ENCODE measurements at places on chromosomes 2 and 18.

- no peaks in the 10 kb centered on the region for H3K36me3 ChIP-seq
- H3K27ac ChIP-seq = no peak overlapping the region
- DNase-seq = peak; percentile 77
- H3K4me3 ChIP-seq = peak overlapping the region; percentile 94
- peaks cover 13% of the 10 kb centered on the region for H3K4me1 ChIP-seq
Measured at GRCh38 chr2:12717191-12718014, 667 bp downstream of the TRIB2 start.

DNA sequence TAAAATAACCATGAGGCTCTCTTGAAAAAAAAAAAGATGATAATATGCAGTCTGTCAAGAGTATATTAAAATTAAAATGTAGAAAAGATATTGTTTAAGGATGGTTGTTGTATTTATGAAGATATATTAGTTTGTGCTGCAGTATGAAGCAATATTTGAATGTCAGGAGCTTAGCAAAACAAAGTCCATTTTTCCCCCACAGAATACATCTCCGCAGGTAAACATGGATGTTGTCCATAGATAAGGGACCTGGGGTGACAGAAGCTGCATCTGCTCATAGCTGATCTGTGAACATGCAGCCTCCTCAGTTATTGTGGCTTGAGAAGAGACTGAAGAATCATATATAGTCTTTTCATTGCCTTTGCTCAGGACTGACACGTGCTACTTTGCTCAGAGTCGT, 366.1 kb upstream of the MMADHC start:
- no peaks in the 10 kb centered on the region for H3K4me1 ChIP-seq
- H3K36me3 ChIP-seq = no peaks in the 10 kb centered on the region
- H3K27ac ChIP-seq = no peak overlapping the region
- no peaks in the 10 kb centered on the region for H3K27me3 ChIP-seq
- H3K4me3 ChIP-seq = no peak overlapping the region
- DNase-seq = no peak

GRCh38 chr2:218298314-218298875, 6.1 kb upstream of the TMBIM1 start:
- no peak for DNase-seq
- H3K36me3 ChIP-seq = no peaks in the 10 kb centered on the region
- no peak overlapping the region for H3K27ac ChIP-seq

DNA sequence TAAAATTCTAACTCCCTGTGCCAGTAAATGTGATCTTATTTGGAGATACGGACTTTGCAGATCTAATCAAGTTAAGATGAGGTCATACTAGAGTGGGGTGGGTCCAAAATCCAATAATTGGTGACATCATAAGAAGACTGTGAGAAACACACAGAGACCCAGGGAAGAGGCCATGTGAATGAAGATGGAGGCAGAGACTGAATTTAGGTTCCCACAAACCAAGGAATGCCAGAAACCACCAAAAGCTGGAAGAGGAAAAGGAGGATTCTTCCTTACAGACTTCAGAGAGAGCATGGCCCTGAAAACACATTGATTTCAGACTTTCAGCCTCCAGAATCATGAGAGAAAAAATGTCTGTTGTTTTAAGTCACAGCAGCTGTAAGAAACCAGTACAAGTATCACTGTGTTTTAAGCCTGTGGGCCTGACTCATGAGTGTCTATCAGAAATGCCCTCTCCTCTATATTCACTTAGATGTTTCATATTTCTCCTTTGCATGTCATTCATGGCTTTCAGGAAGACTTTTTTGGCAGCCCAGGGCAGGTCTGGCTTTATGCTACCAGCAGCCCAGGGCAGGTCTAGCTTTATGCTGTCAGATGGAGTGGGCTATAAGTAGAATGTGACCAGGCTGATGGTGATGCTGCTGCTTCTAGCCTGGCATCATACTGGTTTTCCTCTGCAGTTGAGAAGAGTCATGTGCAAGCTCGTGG, 100.0 kb downstream of the SPOPL start:
- no peaks in the 10 kb centered on the region for H3K4me1 ChIP-seq
- peak overlapping the region; percentile 31 for H3K27ac ChIP-seq
- H3K4me3 ChIP-seq = no peak overlapping the region
- no peaks in the 10 kb centered on the region for H3K36me3 ChIP-seq

GRCh38 chr18:63850020-63850419, 37.5 kb upstream of the SERPINB2 start:
- no peaks in the 10 kb centered on the region for H3K4me1 ChIP-seq
- H3K36me3 ChIP-seq = no peaks in the 10 kb centered on the region
- no peak overlapping the region for H3K27ac ChIP-seq
- H3K27me3 ChIP-seq = no peaks in the 10 kb centered on the region

GRCh38 chr2:187215532-187216240, 232.4 kb downstream of the CALCRL start:
- H3K27ac ChIP-seq = peak overlapping the region; percentile 29
- no peaks in the 10 kb centered on the region for H3K36me3 ChIP-seq
- peak; percentile 25 for DNase-seq
- H3K27me3 ChIP-seq = no peaks in the 10 kb centered on the region
- H3K4me3 ChIP-seq = no peak overlapping the region

GRCh38 chr2:227577555-227577954, 21.1 kb upstream of the SCYGR2 start:
- H3K27me3 ChIP-seq = no peaks in the 10 kb centered on the region
- H3K36me3 ChIP-seq = no peaks in the 10 kb centered on the region
- H3K27ac ChIP-seq = no peak overlapping the region
- no peak overlapping the region for H3K4me3 ChIP-seq
- no peaks in the 10 kb centered on the region for H3K4me1 ChIP-seq
- no peak for DNase-seq

GRCh38 chr2:229287823-229288222, 16.7 kb upstream of the PID1 start:
- no peaks in the 10 kb centered on the region for H3K4me1 ChIP-seq
- H3K36me3 ChIP-seq = no peaks in the 10 kb centered on the region
- H3K4me3 ChIP-seq = no peak overlapping the region
- no peak for DNase-seq
- no peaks in the 10 kb centered on the region for H3K27me3 ChIP-seq
- no peak overlapping the region for H3K27ac ChIP-seq

GRCh38 chr2:109229094-109229675, 100.2 kb downstream of the SH3RF3 start:
- no peak overlapping the region for H3K4me3 ChIP-seq
- no peak for DNase-seq
- H3K4me1 ChIP-seq = peaks cover 4% of the 10 kb centered on the region

DNA sequence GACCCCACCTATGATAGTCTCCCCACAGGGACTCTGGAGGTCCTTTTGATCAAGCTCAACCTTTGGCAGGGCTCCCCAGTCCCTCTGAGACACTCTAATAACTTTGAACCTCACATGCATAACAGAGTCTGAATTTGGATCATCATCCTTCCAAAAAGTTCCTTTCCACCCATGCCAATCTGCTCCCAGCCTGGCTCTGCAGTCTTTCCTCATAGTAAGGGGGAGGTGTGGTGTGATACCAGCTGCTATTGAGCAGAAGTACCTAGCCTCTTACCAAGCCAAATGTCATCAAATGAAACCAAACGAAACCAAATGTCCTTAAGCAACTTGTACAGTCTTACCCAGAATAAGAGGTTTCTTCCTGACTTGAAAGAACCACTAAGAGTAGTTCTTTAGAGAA, 36.5 kb downstream of the DTNA start:
- no peak overlapping the region for H3K4me3 ChIP-seq
- no peaks in the 10 kb centered on the region for H3K4me1 ChIP-seq
- H3K27me3 ChIP-seq = no peaks in the 10 kb centered on the region
- no peak for DNase-seq
- no peak overlapping the region for H3K27ac ChIP-seq

DNA sequence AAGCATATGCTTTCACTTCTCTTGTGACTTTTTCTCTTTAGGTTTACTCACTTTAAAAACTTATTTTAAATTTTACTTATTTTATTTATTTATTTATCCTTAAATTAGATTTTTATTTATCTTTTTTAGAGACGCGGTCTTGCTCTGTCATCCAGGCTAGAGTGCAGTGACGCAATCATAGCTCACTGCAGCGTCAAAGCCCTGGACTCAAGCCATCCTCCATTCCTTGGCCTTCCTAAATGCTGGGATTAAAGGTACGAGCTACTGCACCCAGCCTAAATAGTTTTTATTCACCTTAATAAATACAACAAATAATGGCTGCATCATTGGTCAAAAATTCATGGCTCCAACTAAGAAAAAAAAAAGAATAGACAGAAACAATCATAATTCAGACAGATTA, 415.7 kb upstream of the FIGN start:
- H3K36me3 ChIP-seq = no peaks in the 10 kb centered on the region
- no peaks in the 10 kb centered on the region for H3K4me1 ChIP-seq
- no peaks in the 10 kb centered on the region for H3K27me3 ChIP-seq
- H3K27ac ChIP-seq = no peak overlapping the region

DNA sequence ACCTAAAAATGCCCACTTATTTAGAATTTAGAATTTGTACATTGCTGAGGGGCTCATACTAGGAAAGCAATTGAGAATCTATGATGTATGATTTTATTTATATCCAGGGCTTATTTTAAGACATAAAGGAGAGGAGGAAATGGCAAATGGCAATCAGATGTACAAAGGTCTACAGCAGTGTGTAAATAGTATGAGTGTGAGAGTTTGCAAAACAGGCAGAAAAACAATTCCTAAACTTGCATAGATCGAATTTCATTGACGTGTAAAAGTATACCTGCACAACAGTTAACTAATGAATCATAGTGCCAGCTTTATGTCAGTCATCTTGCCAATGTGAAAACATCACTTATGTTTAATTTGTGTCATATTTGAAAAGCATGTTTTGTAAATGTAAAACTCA, 718.7 kb upstream of the GCFC2 start:
- no peak overlapping the region for H3K4me3 ChIP-seq
- H3K36me3 ChIP-seq = no peaks in the 10 kb centered on the region
- H3K4me1 ChIP-seq = no peaks in the 10 kb centered on the region

- no peak for DNase-seq
- peaks cover 5% of the 10 kb centered on the region for H3K36me3 ChIP-seq
- no peaks in the 10 kb centered on the region for H3K27me3 ChIP-seq
- H3K27ac ChIP-seq = no peak overlapping the region
- peaks cover 8% of the 10 kb centered on the region for H3K4me1 ChIP-seq
- H3K4me3 ChIP-seq = no peak overlapping the region
Measured at GRCh38 chr2:174630107-174630506, 32.5 kb upstream of the WIPF1 start.

GRCh38 chr2:30823452-30823851, 16.2 kb upstream of the CAPN13 start:
- DNase-seq = no peak
- no peaks in the 10 kb centered on the region for H3K4me1 ChIP-seq
- H3K4me3 ChIP-seq = no peak overlapping the region
- H3K27ac ChIP-seq = no peak overlapping the region
- H3K27me3 ChIP-seq = no peaks in the 10 kb centered on the region

GRCh38 chr2:134398300-134398699, 144.4 kb downstream of the MGAT5 start:
- DNase-seq = peak; percentile 73
- no peaks in the 10 kb centered on the region for H3K36me3 ChIP-seq
- no peak overlapping the region for H3K27ac ChIP-seq
- no peaks in the 10 kb centered on the region for H3K27me3 ChIP-seq
- H3K4me1 ChIP-seq = peaks cover 5% of the 10 kb centered on the region

DNA sequence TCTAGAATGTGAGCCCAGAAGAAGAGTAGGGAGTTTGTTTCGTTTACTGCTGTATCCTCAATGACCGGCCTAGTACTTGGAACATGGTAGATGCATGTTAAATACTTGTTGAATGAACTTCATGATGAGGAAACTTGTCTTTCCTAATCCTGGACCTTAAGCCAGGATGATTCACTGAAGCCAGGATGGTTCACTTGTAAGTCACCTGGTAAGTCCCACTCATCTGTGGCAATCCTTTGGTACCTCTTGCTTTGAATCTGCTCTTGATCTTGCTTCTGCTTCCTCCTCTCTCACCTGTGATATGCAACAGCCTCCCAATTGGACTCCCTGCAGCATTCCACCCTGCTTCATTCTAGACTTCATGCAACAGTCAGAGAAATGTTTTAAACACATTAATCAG, 43.6 kb downstream of the QPCT start:
- peaks cover 11% of the 10 kb centered on the region for H3K4me1 ChIP-seq
- H3K27ac ChIP-seq = no peak overlapping the region
- peak; percentile 88 for DNase-seq
- no peaks in the 10 kb centered on the region for H3K36me3 ChIP-seq

- no peaks in the 10 kb centered on the region for H3K27me3 ChIP-seq
- H3K4me1 ChIP-seq = no peaks in the 10 kb centered on the region
- no peaks in the 10 kb centered on the region for H3K36me3 ChIP-seq
- DNase-seq = no peak
- H3K27ac ChIP-seq = no peak overlapping the region
Measured at GRCh38 chr2:239910404-239910803, 114.7 kb downstream of the NDUFA10 start.

DNA sequence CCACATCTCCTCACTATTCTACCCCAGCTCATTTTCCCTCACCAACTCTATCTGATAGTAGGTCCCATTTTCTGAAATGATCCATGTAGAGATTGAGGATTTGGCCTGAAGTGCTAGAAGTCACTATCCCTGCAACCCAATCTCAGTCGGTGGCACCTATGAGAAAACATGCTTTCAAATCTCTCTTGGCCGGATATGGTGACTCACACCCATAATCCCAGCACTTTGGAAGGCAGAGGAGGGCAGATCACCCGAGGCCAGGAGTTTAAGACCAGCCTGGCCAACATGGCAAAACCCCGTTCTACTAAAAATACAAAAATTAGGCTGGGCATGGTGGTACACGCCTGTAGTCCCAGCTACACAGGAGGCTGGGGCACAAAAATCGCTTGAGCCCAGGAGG, 19.1 kb upstream of the MARCHF4 start:
- no peaks in the 10 kb centered on the region for H3K27me3 ChIP-seq
- no peak overlapping the region for H3K4me3 ChIP-seq
- no peaks in the 10 kb centered on the region for H3K36me3 ChIP-seq
- no peaks in the 10 kb centered on the region for H3K4me1 ChIP-seq
- H3K27ac ChIP-seq = no peak overlapping the region

DNA sequence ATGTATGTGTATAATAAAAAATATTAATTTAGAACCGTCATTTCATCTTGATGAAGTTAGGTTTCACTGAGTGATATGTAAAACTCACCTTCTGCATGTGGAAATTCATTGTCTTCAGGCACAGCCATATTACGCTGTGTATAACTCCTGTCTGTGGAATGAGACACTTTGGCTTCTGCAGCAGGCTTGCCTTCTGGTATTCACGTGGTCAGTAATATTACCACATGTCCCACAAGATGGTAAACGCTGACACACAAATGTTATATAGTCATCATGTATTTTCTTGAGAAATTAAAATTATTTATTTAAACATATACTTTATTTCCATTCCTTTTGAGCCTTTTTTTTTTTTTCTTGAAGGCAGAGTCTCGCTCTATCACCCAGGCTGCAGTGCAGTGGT, 25.1 kb upstream of the AAK1 start:
- no peaks in the 10 kb centered on the region for H3K36me3 ChIP-seq
- no peaks in the 10 kb centered on the region for H3K27me3 ChIP-seq
- no peak overlapping the region for H3K27ac ChIP-seq
- no peak for DNase-seq
